ENCODE measurements at places on chromosomes 4 and X.

DNA sequence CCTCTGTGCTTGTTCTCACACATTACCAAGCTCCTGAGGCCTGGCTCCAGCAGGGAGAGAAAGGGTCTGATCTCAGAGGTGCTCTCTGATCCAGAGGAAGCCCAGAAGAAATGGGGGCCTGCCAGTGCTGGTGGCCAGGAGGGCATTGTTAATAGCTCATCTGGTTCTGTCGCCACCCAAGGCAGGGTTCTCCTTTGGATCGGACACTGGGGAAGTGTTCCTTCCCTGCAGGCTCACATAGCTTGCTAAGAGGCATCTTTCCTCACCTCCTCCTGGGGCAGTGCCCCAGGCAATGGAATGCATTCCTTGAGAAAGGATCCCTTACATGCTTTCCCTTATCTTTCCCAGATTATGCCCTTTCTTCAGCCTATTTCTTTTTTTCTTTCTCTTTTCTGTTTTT is 53.8 kb downstream of the RBM47 start:
- no peak for DNase-seq

- DNase-seq, result no peak
Observed at GRCh38 chrX:79369871-79370270, 2.7 kb upstream of the ITM2A start.

DNA sequence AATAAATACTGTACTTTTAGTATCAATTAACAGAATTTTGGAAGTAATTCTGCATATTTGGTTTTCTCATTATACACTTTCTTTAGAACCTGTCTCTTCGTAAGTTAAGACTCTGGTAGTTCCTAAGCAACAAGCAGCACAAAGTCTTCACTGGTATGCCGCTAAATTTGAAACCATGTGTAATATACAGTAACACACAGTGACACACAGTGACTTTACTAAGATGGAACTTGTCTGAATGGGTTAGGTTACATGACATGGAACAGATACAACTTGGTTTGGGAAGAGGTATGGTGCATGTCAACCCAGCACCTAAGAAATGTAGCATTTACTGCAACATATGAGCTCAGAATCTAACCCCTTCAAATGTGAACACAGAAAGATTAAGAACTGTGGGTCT is 83.5 kb upstream of the PRSS48 start:
- no peak for DNase-seq

DNA sequence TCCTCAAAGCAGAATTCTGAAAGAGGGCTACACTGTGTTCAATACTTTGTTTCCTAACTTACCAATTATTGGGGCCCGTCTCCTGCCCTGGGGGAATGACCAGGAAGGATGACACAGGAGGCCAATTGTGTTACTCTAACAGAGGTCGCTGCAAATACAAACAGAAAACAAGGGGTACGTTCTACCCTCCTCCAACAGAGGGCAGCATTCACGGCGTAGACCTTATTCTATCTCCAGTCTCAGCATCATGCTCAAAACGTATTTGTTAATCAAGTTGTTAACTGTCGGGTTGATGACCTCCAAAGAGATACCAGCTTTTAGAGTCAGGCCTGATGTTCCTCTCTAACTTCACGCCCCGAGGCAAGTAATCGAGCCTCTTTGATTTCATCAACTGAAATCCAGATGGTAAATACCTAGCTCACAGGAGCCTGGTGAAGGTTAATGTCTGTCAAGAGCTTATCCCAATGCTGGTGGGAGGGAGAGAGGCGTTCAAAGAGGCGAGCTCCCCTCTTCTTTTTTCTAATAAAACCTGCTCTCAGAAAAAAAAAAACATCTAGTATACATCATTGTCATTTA is 181.0 kb upstream of the KCNIP4 start:
- DNase-seq, result peak; percentile 12

GRCh38 chr4:136032391-136032790 is 1499.9 kb downstream of the PCDH18 start:
- no peak for DNase-seq

DNA sequence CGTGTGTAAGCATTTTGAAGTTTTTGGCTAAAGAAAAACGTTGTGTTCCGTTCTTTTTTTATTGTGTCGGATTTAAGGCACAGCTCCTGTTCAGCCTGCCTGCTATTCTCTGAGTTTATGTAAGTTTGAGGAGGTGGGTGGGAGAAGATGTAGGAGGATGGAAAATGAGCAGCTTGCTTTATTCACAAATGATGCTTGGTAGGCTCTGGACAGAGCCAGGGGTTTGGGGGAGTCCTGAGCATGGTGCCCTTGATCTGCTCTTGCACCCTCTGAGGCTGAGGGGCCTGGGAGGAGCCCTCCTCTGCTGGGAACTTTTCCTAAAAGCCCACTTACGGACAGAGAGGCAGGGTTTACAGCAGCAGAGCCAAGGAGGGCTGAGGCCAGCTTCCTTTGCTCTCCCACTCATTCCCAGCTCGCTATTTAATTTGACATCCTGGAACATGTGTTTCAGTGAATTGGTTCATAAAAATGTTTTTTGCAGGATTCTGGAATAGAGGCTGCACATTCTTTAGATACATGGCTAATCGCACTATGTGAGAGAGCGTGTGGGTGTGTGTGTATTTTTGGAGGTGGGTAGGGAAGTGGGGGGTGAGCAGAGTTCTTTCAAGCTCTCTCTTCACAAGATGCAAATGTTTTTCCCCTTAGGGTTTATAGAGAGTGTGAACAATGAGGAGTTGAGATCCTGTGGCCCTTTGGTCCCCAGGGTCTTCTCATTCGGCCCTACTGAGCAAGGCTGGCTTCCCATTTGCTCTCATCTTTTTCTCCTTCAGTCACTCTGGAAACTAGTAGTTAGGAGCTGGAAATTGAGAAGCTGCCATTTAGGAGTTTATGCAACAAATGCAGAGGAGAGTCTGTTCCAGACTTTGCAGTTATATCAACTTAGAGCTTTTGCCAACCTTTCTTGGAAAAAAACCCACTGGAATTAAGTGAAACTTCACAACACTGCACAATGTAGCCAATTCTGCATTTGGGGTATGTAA is 32.1 kb downstream of the TMEM131L start:
- DNase-seq, result peak; percentile 83

GRCh38 chr4:42458657-42459056 is 61.4 kb downstream of the SHISA3 start:
- DNase-seq, result no peak

DNA sequence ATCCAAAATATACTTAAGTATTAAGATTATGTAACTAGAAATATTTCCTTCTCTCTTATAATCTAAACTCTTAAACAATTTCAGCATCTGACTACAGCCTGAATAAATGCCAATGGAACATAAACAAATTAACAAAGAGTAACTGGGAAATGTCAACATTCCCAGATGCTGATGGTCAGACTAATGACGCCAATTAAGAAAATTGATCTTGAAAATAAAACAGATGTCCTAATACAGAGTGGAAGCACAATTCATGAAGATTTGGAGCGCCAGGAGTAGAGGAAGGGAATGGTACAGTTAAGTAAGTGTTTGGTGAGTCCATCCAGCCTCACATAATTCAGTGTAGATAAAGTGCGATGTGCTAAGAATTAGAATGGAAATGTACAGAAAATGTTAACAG is 203.7 kb upstream of the NWD2 start:
- DNase-seq, result no peak

GRCh38 chr4:78768452-78769180 is 7.5 kb upstream of the BMP2K start:
- DNase-seq, result peak; percentile 56

- DNase-seq, result no peak
Observed at GRCh38 chr4:76322236-76322635, 15.7 kb downstream of the STBD1 start.
